ENCODE measurements at places on chromosomes 12 and 14.

DNA sequence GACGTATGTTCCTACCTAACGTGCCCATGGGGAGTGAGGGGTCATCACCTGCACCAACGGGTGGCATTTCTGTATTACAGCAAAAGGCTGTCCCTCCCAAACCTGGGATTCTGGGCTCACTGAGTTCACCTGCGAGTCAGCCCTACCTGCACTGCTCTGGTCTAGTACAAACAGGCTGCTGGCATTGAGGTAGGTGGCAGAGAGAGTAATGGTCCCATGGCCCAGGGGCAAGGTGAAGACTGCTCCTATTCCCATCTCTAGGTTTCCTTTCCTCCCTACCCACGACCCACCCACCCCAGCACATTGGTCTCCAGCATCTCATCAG lies 421 bp downstream of the SUOX start:
- peak; percentile 58 for DNase-seq

DNA sequence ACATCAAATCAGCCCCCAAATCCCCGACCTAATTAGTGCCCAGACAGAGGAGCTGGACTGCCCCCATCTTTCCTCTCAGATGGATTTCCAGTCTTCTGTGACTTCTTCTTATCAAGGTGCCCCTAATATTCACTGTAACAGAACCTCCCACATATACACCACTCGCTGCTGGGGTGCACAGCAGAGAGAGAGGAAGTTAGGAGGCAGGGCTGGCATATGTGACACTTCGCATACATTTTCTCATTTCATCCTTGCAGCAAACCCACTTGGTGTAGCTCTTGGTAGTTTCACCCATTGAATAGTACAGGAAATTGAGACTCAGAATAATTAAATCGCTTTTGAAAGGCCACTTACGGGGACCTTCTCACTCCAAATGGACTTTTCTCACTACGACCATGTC lies 56.5 kb upstream of the CCND2 start:
- DNase-seq: no peak

- DNase-seq: no peak
Observed at GRCh38 chr12:2224961-2225360, 172.2 kb downstream of the CACNA1C start.

- DNase-seq: no peak
Observed at GRCh38 chr12:50248411-50248810, 34.9 kb downstream of the LIMA1 start.

DNA sequence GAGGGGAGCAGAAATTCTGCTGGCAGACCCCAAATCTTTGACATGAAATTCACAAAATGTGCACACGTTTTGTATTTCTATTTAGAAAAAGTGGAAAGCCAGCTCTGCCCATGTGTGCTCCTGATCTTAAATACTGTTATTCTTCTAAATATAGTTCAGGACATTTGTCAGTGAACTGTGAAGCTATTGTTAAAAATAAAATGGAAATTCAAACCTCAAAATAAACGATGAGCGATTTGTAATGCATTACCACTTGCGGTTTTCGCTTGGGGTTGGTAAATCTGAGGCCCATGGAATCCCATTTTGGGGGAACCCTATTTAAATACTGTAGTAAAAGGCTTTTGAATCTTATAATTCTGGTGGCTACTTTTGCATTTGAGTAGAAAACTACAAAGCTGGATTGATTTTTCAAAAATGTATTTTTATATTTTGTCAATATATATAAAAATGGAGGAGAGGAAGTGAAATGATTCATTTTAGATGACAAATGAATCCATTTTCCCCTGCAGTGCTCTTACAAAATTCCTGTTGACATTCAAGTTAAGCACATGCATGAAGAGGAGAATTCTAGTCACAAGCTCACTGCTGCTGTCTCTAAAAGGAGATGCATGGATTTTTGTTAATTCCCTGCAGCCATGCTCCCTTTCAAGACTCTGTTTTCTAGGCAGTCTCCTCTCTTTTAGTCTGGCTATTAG lies 47.1 kb downstream of the FLRT2 start:
- no peak for DNase-seq

DNA sequence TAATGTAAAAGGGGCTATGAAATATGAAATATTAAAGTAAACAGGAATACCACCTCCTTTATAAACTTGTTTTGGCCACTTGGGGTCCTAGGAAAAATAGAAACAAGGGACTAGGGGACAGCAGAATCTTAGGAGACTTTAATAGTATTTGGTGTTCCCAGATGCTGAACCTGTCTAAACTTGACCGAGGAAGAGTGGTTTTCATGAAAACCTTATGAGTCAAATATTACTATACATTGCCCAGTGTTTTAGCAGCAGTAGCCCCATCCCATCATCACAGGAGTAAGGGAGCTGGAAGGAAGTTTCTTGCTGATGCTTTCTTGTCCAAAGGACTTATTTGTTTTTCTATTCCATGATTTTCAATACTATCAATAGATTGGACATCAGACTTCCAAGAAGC lies 177.5 kb upstream of the CAND1 start:
- DNase-seq: no peak

GRCh38 chr12:24950231-24950834 lies 1.4 kb upstream of the BCAT1 start:
- DNase-seq: peak; percentile 62

GRCh38 chr14:105176513-105176912 lies 4.6 kb downstream of the NUDT14 start:
- DNase-seq: peak; percentile 25

DNA sequence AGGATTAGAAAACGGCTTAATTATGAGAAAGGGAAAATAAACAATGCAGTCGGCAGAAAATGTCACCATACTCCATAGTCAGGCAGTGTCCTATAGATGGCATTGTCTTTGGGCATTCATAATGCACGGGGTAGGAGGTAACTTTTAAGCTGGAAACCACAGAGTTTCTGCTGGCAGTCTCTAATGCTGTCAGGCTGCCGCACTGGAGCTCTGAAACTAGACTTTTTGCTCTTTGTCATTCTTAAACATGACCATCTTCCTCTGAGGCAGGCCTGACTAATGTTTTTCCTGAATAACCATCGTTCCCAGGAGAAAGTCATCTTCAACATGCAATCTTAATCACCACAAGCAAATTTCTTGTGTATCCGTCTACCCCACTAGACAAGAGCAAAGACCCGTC lies 108.8 kb downstream of the ETNK1 start:
- DNase-seq: no peak

DNA sequence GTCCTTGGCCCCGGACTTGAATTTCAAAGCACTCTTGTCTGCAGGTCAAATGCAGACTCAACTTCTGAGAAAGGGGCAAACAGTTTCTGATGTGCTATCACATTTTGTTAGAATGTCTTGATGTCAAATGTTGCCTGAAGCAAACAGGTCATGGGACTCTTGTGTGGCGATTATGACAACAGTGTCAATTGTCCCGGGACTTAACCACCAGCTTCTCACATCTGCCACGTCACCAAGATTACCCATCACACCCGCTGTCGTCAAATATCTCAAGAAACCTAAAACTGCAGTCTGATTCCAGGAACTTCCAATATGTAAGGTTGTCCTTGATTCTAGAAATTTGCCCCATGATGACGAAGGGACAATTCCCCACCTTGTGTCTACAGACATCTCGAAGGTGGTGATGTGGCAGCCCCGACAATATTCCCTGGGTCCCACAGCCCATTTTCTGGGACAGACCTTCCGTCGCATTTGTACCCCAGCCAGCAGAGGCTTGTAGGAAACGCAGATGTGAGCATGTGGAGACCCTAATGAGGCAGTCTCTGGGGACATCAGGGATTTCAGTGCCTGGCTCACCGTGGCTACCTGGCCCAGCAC lies 21.3 kb downstream of the LRTM2 start:
- peak; percentile 24 for DNase-seq

DNA sequence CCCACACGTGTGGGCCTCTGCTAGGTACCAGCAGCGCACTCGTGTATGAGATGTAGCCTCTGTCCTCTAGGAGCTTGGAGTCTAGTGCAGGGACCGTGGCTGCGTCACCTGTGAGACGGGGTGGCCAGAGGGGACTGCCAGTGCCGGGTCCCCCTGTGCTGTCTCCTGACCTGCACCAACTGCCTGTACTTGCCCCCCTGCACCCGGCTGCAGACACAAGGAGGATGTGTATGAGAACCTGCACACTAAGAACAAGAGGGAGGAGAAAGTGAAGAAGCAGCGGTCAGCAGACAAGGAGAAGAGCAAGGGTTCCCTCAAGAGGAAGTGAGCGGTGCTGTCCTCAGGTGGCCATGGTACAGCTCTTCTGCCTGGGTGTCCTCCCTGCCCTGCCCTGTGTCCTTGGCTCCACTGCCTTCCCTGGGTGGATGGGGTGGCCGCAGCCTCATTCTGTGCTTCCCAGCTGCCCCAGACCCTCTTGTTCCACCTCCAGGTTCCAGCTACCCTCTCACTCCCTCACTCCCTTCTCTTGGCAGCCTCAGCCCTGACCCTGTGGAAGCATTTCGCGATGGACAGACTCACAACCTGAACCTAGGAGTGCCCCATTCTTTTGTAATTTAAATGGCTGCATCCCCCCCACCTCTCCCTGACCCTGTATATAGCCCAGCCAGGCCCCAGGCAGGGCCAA lies 9.6 kb downstream of the PTPN6 start:
- peak; percentile 42 for DNase-seq

DNA sequence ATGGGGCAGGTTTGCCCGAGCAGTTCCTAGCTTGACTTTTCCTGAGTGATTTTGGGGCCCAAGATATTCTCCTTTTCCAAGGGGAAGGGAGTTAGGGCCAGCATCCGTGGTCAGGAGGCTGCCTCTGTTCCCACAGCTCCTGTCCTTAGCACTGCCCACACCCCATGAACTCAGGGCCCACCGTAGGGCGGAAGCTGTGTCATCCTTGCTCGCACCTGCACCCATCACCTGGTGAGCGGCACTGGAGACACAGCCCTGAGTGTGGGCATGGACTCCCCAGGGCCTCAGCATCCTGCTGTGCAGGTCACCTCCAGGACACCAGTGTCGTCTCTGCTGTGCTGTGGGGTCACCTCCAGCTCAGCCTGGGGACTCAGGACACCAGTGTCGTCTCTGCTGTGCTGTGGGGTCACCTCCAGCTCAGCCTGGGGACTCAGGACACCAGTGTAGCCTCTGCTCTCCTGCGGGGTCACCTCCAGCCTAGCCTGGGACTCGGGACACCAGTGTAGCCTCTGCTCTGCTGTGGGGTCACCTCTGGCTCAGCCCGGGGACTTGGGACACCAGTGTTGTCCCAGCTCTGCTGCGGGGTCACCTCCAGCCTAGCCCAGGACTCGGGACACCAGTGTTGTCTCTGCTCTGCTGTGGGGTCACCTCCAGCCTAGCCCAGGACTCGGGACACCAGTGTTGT lies 322.9 kb downstream of the ADGRD1 start:
- no peak for DNase-seq

DNA sequence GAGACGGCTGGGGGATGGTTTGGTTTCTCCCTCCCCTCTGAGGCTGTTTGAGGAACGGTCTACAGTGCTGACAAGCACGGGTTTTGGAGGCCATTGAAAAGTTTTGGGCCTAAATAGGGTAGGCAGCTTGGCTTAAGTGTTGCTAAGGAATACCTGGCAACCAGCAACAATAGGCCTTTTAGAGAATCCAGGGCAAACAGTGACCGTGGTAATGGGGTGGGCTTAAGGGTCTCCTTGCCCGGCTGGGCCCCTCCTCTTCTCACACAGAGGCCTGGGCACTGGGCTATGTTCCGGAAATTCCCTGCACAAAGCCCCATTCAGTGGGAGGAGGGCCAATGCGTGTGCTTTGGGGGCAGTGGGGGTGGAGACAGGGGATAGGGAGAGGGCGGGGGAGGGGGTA lies 55.4 kb downstream of the ASCL1 start:
- DNase-seq: peak; percentile 41

DNA sequence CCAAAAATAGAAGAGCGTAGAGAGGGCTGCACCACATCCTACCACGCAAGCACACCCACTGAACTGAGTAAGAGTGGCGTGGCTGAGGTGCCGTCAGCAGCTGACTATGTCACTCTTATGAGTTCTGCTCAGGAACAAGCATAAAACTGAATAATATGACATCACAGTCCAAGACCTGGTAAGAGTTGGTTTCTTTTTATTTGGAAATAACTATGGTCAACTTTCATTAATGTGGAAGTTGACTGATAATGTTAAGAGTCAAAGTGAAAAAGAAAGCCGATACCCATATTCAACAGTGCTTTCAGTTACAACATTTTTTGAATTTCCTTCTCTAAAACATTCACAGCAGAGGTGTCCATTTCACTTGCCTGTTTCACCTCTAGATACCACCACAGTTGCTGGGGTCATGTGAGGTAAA lies 44.6 kb downstream of the GNS start:
- no peak for DNase-seq

DNA sequence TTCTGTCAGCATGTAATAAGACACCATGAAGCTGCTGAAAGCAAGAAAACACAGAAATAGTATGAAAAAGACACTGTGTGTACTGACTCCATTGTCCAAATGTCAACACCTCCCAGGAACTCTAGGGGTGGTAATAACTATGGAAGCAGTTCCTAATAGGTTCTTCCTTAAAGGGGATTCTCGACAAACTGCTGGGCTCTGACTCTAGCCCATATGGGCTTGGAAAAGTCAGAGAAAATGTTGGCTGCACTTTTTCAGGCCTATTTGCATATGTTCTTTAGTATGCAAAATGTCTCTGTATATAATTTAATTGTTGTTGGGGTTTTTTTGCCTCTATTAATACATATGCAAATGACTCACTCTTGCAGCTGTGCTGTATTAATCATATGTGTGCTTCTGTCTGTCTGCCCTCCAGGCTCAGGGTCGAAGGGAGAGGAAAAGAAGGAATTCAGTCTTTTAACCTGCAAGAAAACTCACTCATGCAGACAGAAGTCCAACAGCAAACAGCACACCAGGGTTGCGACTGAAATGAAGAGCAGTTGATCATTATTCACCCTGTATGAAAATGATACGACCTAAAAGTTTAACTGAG lies 317.6 kb downstream of the SOX5 start:
- peak; percentile 87 for DNase-seq

DNA sequence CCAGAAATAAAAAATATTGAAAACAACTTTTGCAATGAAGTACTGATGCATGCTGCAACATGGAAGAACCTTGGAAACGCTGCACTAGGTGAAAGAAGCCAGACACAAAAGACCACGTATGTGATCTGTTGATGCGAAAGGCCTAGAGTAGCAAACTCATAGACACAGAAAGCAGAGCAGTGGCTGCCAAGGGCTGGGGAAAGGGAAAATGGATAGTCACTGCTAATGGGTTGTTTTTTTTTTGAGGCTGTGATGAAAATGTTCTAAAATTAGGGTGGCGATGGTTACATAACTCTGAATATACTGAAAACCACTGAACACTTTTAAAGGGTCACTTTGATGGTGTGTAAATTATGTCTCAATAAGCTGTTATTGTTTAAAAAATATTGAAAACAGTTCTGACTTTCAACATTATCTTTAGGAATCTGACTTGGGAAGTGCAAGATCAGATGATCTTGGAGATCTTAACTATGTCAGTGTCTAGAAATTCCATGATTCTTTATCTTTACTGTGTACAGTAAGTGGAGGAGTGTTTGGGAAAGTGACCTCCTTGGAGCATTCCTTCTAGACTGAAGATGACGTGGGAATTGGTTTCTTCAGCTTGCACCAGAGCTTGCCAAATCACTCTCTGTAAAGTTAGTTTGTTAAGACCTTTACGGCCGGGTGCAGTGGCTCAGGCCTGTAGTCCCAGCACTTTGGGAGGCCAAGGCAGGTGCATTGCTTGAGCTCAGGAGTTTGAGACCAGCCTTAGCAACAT lies 12.4 kb downstream of the MLXIP start:
- DNase-seq: no peak

Data from NCI-H69 (cell line).